Esophagus muscularis mucosa (tissue), 4 donors: ENCODE measurements at places on chromosomes 1 and 21. TPM values are rescaled to one million over a fixed set of nuclear protein-coding genes. Genes with fewer than 3 reads are reported as not detected.

GRCh38 chr1:89064632-89065031 lies 376 bp downstream of the GBP1 start:
- H3K27ac ChIP-seq: peak overlapping the region; percentile 86
- no peaks in the 10 kb centered on the region for H3K27me3 ChIP-seq
- no peaks in the 10 kb centered on the region for H3K36me3 ChIP-seq
- peak overlapping the region; percentile 56 for H3K4me3 ChIP-seq
- DNase-seq: no peak

- no peaks in the 10 kb centered on the region for H3K36me3 ChIP-seq
- no peak overlapping the region for H3K27ac ChIP-seq
- H3K27me3 ChIP-seq: no peaks in the 10 kb centered on the region
- peaks cover 4% of the 10 kb centered on the region for H3K4me1 ChIP-seq
Observed at GRCh38 chr1:29470087-29470787, 233.9 kb downstream of the PTPRU start.

DNA sequence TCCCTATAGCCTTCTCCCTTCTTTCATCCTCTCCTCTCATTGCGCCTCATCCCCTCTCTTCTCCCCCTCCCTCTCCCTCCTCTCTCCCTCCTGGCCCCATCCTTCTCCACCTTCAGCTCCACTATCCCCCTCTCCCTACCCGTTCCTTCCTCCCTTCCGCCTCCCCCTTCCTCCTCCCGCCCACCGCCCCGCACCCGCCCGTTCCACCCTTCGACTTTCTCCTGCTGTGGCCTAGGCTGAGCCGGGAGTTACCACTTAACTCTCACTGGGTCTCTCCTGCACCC lies 1.6 kb downstream of the NPR1 start:
- H3K4me1 ChIP-seq: peaks cover 40% of the 10 kb centered on the region
- no peak for DNase-seq
- H3K27me3 ChIP-seq: no peaks in the 10 kb centered on the region

DNA sequence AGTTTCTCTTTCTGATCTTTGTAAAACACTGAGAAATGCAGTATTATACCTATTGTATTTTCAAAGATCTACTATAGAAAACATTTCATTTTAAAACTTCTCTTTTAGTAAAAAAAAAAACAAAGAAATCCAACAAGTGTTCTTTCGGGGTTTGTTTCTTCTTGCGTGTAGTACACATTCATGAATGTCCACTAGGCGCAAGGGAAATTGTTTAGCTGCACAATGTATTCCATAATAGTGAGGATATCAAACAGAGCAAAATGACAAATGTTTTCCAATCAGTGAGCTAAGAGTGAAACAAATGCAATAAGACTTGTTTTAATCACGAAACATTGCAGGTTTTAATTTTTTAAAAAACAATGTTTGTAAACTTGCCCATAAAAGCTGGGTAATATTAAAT lies 68.6 kb downstream of the LHX8 start:
- H3K4me3 ChIP-seq: no peak overlapping the region
- H3K27me3 ChIP-seq: no peaks in the 10 kb centered on the region
- H3K27ac ChIP-seq: no peak overlapping the region
- H3K4me1 ChIP-seq: no peaks in the 10 kb centered on the region
- DNase-seq: no peak
- no peaks in the 10 kb centered on the region for H3K36me3 ChIP-seq

DNA sequence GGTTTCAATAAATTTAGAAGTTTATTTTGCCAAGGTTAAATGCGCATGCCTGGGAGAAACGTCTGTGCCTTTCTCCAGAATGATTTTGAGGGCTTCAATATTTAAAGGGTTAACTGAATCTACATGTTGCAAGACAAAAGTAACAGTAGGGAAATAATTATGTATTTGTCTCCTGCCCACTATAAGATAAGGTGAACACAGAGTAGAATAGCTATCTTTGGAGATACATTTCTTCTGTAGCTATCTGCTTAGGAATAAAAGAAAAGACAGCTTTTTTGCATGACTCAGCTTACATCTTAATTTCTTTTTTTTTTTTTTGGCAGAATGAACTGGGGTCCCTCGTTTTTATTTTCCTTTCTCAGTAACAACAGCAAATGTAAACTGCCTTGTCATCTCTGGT lies 1351.6 kb downstream of the AMY1C start:
- no peak for DNase-seq
- no peaks in the 10 kb centered on the region for H3K4me1 ChIP-seq
- no peaks in the 10 kb centered on the region for H3K36me3 ChIP-seq
- H3K27me3 ChIP-seq: no peaks in the 10 kb centered on the region
- H3K27ac ChIP-seq: no peak overlapping the region
- no peak overlapping the region for H3K4me3 ChIP-seq

RBP7 gene
- total RNA-seq: 30.2 TPM

CFAP141 gene
- total RNA-seq: not detected
